ENCODE measurements at places on chromosomes 16 and 17. TPM values are rescaled to one million over a fixed set of nuclear protein-coding genes. Genes with fewer than 3 reads are reported as not detected.

The AKTIP gene
- polyA plus RNA-seq: 55.6 TPM

The FCSK gene
- 7.8 TPM for polyA plus RNA-seq

The BIRC5 gene
- polyA plus RNA-seq: 0.69 TPM

The CCDC200 gene
- polyA plus RNA-seq: 0.90 TPM

The TP53I13 gene
- 33.1 TPM for polyA plus RNA-seq

The CPPED1 gene
- 9.8 TPM for polyA plus RNA-seq

The AOC2 gene
- 0.09 TPM for polyA plus RNA-seq

The PDIA2 gene
- polyA plus RNA-seq: not detected

The TBX2 gene
- polyA plus RNA-seq: not detected

The TMIGD1 gene
- polyA plus RNA-seq: not detected

The MYL4 gene
- not detected for polyA plus RNA-seq

The PIRT gene
- polyA plus RNA-seq: not detected

The MYH8 gene
- polyA plus RNA-seq: not detected

The NPIPA5 gene
- polyA plus RNA-seq: 0.77 TPM

The C1QTNF1 gene
- polyA plus RNA-seq: not detected

The HOXB5 gene
- polyA plus RNA-seq: not detected

Data from CD8-positive, alpha-beta memory T cell (primary cell).